NCI-H1048 (cell line): ENCODE measurements at places on chromosomes 7 and 10.

- no peak for DNase-seq
Observed at GRCh38 chr10:113879691-113880090, 25.2 kb downstream of the NHLRC2 start.

DNA sequence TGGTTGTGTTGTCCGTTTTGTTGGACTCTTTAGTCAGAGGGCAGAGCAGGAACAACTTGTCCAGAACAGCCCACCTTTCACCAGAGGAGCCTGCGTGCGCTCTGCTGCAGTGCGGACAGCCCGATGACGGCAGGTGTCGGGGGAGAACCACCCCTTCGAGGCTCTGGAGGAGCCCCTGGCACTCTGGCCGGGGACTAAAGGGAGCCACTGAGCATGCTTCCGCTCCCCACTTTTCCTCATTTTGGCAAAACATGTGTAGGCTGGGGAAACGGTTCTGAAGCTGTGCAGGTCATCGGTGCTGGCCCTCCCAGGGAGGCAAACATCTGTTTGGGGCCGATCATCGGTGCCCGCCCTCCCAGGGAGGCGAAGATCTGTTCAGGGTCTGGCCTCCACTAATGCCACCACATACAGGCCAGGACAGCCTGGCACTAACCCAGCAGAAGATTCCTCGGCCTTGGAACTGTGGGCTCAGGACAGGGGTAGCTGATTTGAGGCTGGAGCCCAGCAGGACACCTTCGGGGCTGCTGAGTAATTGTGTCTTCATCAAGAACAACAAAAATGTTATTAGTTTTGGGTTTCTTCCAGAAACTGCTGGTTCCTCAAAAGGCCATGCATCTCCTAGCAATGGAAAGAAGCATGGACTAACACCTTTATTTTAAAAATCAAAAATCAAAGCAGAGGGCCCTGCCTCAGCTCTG, 124.4 kb upstream of the TCERG1L start:
- no peak for DNase-seq

- DNase-seq: no peak
Observed at GRCh38 chr7:54811846-54812254, 52.8 kb upstream of the SEC61G start.

- no peak for DNase-seq
Observed at GRCh38 chr10:8056871-8057331, 2.4 kb downstream of the GATA3 start.

DNA sequence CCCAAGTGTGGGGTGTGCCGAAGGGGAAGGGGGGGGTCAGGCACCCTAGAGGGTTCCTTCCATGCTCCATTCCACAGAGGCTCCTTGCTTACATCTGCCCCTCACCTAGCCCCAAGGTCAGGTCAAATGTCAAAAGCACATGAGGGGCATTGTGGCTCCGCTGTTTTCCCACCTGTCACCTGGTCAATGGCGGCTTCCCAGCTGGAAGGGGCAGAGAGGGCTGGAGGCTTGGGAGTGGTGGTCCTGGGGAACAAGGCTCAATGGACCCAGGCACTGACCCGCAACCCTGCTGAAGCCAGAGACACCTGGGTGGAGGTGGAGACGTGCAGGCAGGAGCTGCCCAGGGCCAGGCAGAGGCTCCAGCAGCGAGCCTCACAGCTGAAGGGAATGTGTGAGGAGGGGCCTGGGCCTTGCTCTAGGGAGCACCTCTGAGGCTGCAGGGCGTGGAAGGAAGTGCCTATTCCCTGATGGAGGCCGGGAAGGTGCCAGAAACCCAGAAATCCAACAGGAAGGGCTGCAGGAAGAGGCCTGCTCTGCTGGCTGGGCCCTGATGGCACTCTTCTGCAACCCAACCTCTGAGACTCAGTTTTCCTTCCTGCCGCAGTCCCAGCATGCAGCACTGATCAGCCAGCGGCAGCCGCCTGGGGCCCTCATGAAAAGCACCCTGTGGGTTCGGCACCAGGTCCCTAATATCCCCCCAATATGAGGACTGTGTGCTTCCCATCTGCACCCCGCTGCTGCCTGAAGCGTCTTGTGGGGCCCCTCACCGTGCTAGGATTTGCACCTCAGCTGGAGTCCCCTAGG, 16.0 kb downstream of the RASGEF1A start:
- no peak for DNase-seq

DNA sequence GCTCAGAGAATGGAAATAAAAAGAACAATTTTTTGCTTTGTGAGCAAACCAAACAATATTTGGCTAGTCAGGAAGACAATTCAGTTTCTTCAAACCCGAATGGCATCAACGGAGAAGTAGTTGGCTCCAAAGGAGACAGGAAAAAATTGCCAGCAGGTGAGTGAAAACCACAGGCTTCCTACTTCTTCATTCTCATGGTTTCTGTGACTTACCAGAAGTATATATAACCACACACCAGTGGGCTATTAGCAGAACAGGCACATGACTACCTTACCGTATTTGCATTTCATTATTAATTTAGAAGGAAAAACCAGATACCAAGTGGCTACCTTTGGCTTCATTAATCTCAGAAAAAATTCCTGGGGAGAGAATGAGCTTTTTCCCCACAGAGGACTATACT, 8.8 kb downstream of the TDRD1 start:
- no peak for DNase-seq

DNA sequence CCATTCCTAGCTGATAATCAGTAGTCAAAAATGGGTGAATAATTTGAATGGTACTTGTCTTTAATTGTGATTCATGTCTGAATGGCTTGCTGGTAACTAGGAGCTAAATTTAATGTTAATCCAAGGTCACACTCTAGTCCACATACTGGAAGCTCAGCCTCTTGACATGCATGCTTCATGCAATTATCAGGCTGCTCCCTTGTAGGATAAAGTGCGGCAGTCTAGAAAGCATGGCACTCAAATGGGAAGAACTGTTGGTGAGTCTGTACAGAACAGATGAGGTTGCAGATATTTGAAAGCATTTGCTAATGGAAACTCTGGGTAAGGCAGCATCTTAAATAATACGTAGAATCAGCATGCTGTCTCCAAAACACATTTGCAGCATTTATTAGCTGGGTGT, 499.4 kb downstream of the AUTS2 start:
- no peak for DNase-seq

- DNase-seq: no peak
Observed at GRCh38 chr7:33753881-33754525, 151.3 kb upstream of the BMPER start.

- no peak for DNase-seq
Observed at GRCh38 chr10:133475425-133475734, 21.6 kb downstream of the SCART1 start.

DNA sequence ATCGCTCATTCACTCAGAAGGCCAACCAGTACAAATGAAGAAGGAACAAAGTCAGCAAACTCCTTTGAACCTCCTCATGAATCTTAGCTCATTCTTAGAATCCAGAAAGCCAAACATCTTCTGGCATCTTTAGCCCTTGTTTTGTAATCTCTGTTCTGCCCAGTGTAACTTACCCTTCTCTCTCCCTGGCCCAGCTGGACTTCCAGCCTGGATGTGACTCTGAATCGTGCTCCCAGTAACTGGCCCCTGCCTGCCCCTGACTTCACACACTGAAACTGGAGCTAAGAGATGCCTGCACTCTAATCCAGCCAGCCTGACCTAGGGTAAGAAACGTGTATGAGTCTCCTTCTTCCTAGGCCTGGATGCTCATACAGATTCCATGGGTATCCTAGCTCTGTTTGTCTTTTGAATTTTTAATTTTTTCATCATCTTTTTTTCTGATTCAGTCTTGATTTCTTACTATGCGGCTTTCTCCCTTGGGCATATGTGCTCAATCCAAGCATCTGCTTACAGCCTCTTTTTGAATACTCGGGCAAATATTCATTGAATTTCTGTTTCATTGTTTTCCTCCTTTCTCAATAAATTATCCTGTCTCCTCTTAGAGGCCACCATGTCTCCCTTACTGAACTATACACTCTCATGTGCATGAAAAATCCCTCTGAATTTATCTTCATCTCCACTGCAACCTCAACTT, 845.6 kb upstream of the AUTS2 start:
- no peak for DNase-seq

DNA sequence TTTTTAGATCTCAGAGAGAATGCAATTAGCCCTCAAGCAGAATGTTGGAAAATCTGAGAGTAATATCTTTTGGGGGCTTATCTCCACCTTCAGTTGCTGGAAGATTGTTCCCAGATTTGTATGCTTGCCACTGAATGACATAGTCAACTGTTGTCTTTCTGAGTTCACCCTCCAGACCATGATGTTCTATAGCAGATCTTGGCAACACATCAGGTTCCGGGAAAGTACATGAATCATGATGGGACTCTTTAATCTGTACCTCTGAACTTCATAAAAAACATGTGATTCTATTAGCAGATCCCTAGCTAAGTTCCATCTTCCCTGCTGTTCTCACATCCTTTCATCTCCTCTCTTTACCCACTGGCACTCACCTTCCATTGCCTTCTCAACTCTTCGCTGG, 68.9 kb downstream of the PLCE1 start:
- DNase-seq: no peak

DNA sequence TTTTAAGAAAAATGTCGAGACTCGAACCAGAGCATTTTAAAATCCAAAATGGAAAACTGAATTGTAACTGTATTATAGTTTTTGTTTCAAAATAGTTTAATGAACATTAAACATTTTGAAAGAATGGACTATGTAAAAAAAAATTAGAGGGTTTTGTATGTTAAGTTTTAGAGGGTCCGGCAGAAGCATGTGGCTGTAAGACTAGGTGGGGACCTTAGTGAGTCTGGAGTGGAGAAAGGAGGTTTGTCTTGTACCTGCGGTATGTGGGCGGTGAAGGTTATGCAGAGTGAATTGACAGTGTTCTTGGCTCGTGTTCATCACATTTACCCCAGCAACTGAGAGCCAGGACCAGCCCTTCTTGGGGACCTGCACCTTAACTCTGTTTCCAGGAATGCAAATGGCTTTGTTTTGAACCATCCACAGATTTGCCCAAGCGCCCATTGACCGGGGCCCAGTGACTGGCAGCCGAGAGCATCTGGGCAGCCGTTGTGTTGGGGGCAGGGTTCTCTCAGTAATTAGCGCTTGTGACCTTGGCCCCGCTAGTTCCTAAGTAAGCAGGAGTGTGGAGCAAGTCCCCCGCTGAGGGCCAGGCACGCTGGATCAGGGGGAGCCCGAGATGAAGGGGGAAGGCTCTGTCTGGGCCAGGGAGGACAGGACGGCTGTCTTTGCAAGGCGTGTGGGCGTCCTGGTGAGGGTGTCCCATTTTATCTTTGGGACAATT, 1.4 kb upstream of the KLF6 start:
- no peak for DNase-seq

DNA sequence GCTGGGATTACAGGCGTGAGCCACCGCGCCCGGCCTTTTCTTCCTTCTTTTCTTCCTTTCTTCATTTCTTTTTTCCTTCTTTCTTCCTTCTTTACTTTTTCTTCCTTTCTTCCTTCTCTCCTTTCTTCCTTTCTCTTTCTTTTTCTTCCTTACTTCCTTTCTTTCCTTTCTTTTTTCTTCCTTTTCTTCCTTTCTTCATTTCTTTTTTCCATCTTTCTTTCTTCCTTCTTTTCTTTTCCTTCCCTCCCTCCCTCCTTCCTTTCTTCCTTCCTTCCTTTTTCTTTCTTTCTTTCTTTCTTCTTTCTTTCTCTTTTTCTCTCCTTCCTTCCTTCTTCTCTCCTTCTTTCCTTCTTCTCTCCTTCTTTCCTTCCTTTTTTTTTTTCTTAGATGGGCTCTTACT, 47.0 kb upstream of the CUX1 start:
- no peak for DNase-seq

DNA sequence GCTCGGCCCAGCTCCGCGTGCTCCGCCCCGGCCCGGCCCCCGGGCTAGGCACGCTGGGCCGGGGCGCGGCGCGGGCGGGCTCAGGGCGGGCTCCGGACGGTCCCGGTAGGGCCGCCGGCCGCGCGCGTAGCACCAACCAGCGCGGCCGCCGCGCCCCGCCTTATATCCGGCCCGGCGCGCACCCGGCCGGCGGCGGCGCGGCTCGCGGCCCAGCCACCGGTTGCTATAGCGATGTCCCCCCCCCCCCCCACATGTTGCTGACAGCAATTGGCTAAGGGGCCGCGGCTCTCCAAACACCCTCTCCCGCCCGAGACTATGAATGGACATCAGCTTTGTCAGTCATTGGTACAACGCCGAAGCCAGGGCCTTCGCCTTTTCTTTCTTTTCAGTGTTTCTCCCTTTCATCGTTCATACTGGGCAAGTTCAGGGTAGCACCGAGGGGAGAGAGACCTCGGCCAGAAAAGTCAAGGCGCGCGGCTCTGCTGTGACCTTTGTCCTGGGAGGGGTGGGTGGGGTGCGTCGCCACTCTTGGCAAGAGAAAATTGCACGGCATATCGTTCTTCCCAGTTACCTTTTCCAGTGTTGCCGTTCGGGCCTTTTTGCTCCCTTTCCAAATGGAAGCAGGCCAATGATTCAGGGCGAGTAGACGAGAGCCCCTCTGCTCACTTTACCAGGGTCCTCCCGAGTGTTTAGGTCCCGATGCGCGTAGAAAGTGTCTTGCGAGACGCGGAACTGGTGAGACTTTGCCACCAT, 354.2 kb downstream of the DNAJB6 start:
- DNase-seq: no peak

GRCh38 chr7:139488810-139489209, 5.3 kb upstream of the KLRG2 start:
- DNase-seq: no peak

DNA sequence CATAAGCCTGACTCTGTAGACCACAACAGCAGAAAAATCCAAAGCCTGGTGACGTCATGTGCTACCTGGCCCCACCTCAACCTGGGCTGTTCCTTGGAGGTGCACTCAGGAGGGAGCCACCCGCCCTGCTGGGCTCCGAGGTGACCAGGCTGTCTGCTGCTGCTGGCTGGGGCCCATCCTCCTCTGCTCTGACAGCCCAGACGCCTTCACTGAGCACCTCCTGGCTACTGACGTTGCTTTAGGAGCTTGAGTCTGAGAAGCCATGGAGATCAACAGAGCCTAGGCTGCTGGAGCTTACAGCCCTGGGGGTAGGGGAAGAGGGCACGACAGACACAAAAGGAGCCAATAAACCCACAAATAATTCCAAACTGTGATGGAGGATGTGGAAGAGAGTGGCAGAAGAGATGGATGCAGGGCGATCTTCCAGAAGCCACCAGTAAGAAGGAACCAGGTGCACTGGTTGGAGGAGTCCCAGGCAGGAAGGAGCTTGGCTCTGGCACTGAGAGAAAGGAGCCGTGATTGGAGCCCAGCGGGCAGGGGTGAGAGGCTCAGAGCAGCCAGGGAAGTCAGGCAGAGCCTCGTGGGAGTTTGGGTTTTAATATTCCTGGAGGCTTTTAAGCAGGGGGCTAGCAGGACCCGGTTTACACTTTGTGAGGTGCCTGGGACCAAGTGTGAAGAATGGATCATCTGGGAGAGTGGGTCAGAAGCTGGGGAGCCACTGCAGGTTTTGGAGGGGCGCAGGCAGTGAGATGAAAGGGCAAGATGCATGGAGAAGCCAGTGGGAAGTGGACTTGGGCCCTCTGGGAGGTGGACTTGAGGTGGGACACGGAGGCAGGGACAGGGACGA, 1.7 kb upstream of the PTPRE start:
- no peak for DNase-seq

GRCh38 chr10:78960316-78960800, 108.4 kb upstream of the ZMIZ1 start:
- DNase-seq: no peak

- DNase-seq: no peak
Observed at GRCh38 chr7:140525743-140526142, 46.4 kb upstream of the MKRN1 start.
